ENCODE measurements at places on chromosomes 16 and 17. TPM values are rescaled to one million over a fixed set of nuclear protein-coding genes. Genes with fewer than 3 reads are reported as not detected.

The ZNF747 gene
- 7.1 TPM for total RNA-seq

The KRTAP17-1 gene
- not detected for total RNA-seq

The CNTNAP4 gene
- total RNA-seq, result not detected

The ZACN gene
- total RNA-seq, result not detected

The SSTR5 gene
- not detected for total RNA-seq

The CCDC154 gene
- total RNA-seq, result 1.4 TPM

The VAT1L gene
- 0.23 TPM for total RNA-seq

The SLC25A39 gene
- total RNA-seq, result 78.6 TPM

The CCT6B gene
- 2.1 TPM for total RNA-seq

The MARCHF10 gene
- not detected for total RNA-seq

The CES4A gene
- total RNA-seq, result 67.7 TPM

The KRTAP4-4 gene
- total RNA-seq, result not detected

The MC1R gene
- total RNA-seq, result 1.9 TPM

The ASPHD1 gene
- 0.13 TPM for total RNA-seq

The TMC6 gene
- 14.6 TPM for total RNA-seq

The LRRC46 gene
- 0.40 TPM for total RNA-seq

The EXOC3L1 gene
- 1.8 TPM for total RNA-seq

The ALOX12 gene
- not detected for total RNA-seq

The PYCARD gene
- total RNA-seq, result 5.9 TPM

The FZD2 gene
- 0.18 TPM for total RNA-seq
